ENCODE measurements at places on chromosomes 5 and 9.

DNA sequence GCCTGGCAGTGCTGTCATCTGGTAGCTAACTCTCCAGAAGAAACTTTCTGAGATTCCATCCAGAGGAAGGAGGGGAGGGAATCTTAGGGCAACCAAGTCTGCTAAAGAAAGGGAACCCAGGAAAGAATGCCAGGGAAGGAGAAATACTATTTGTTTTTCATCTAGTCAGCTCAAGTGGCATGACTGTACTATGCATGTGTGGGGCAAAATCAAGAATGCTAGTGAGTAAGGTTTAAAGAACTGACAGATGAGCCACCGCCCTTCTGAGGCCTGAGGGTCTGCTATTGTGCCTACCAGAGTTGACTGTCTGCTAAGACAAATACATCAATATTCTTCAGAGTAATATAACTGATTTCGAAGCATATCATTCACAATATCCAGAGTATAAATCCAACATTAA is 204.2 kb downstream of the SLC12A2 start:
- no peak for DNase-seq

GRCh38 chr5:179243333-179243732 is 101.9 kb downstream of the ADAMTS2 start:
- no peak for DNase-seq

- DNase-seq, result no peak
Measured at GRCh38 chr9:16787724-16788123, 82.7 kb downstream of the BNC2 start.

GRCh38 chr9:111634860-111635259 is 3.7 kb downstream of the DNAJC25 start:
- DNase-seq, result no peak

DNA sequence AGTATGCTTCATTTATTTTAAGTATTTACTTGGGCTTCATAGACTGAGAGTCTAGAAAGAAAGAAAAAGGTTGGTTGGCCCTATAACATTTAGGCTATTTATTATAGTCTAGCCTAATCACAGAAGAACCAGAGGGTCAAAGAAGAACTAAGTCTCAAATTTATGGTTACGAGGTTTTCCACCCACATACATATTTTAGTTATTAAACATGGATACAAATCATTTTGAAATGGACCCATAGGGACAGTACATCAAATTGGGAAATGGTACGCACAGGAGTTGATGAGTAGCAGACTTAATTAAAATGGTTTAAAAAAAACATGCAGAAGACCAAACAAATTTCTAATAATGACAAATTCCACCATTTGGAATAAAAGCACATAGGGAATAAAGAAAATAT is 17.7 kb downstream of the SVEP1 start:
- DNase-seq, result no peak

All from CD4-positive, alpha-beta T cell (primary cell).